ENCODE measurements at places on chromosomes 7 and 10.

DNA sequence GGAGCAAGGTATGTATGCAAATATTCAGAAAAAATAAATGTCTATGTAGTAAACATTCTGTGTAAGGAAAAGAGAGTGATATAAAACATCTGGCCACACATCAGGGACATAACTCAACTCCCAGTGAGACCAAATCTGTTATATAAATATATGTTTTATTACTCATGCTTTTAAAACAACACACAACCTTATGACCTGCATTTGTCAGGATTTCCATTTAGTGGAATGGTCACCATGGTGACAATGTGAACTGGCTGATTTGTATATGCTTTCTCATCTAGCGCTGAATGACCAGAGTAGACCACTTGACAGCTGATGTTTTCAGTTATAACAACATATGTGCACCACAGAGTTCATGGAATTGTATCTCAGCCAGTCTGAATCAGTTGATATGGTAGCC lies 551.7 kb downstream of the HTR7 start:
- DNase-seq: no peak

DNA sequence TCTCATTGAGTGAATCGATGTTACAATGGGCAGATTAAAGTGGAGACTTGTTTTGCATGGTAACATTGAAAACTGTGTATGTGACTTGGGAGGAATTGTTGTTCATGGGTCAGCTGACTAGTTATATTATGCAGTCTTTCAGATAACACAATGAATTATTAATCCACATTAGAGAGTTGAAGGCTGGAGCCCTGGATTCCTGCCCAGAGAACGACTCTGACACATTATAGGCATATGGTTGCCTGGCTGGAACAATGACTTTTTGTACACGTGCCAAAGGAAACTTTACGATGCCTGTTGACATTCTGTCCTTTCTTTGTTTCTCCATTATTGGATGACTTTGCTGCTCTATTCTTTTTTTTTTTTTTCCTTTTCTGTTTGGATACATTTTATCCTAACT lies 52.3 kb upstream of the TMEM229A start:
- DNase-seq: no peak

GRCh38 chr7:107173191-107173590 lies 4.4 kb downstream of the HBP1 start:
- no peak for DNase-seq

DNA sequence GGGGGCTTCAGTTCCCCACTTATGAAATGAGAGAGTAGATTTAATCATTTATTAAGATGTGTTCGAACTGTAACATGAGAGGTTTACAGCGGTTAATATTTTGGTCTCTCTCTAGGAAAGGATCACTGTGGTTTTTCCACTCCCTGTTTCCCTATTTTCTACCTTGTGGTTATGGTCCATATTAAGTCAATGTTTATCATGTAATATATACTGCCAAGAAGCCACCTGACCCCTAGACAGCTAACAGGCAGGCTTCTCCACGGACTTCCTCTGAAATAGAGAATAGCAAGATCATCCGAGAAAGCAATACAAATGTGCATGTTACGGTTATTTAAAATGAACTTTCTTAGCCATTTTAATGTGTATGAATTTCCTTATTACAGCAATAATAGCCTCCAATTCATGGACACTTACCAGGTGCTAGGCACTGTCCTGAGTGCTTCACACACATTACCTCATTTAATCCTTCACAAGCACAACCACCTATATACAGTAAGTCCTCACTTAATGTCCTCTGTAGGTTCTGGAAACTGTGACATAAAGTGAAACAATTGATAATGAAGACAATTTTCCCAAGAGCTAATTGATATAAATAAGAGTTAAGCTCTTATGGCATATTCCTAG lies 835 bp upstream of the COL28A1 start:
- no peak for DNase-seq

- DNase-seq: no peak
Observed at GRCh38 chr10:133270773-133271297, 5.8 kb downstream of the ADAM8 start.

DNA sequence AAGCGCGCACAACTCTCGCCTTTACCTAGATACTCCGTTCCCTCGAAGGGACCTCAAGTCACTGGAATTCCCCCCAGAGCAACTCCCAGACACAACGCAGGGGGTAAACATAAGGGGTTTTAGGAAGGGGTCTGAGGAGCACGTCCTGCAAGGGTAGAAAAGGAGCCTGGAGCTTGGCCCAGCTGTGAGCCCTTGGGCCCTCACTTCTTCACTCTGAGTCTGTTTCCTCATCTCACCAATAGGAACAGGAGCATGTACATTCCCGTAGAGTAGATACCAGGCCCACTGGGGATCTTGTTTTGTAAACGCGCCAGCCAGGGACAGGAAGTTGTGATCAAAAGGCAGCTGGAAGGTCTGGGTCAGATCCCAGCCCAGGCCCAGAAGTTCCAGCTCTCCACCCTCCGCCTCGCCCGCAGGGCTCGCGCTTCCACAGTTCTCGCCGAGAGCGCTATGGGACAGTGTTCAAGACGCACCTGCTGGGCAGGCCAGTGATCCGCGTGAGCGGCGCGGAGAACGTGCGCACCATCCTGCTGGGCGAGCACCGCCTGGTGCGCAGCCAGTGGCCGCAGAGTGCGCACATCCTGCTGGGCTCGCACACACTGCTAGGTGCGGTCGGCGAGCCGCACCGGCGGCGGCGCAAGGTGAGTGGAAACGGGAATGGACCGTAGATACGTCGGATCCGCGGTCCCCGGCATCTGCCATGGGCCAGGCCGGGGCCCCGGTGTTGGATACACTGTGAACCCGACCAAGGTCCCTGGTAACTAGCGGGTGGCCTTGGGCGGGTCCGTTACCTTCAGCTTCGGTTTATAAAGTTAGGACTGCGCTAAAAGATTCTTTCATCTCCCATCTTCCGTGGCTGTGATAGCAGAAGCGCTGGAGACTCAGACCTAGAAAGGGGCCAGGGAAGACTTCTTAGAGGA lies 1.3 kb downstream of the CYP26C1 start:
- no peak for DNase-seq

GRCh38 chr7:141160246-141160860 lies 86.5 kb downstream of the TMEM178B start:
- no peak for DNase-seq

Measured in stimulated activated CD4-positive, alpha-beta T cell treated with anti-CD3 and anti-CD28 coated beads, Interleukin-1b, Interleukin-23, amount 100 ng/mL, for 4 hours (primary cell).